ENCODE measurements at places on chromosomes 6 and 20.
A peak's percentile ranks its signal among the peaks of the same experiment; 100 is the strongest.

- peak; percentile 58 for DNase-seq
These were observed at the start of gene CABLES2 for GRCh38 chr20:62407221-62407992. Gene CABLES2, minus strand, starts transcription at chr20:62407285. Its CDS starts 9 bp downstream, at chr20:62407276.

- no peak for DNase-seq
These were observed 611.0 kb downstream of the DOK5 start for GRCh38 chr20:55086421-55086820.

DNA sequence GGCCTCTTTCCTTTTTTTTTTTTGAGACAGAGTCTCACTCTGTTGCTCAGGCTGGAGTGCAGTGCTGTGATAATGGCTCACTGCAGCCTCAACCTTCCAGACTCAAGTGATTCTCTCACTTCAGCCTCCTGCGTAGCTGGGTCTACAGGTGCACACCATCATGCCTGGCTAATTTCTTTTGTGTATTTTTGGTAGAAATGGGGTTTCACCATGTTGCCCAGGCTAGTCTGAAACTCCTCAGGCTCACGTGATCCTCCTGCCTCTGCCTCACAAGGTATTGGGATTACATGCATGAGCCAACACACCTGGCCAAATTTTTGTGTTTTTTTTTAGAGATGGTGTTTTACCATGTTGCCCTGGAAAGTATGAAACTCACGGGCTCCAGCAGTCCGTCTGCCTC is 29.3 kb downstream of the SRC start:
- DNase-seq: peak; percentile 69

GRCh38 chr6:33192671-33193602 is 670 bp upstream of the COL11A2 start:
- DNase-seq: no peak

- no peak for DNase-seq
These were observed at the start of gene LATS1 for GRCh38 chr6:149717588-149718458. Gene LATS1, minus strand, starts transcription at chr6:149718101. Its CDS starts 15,975 bp downstream, at chr6:149702126.

GRCh38 chr20:50001784-50002311 is 19.1 kb downstream of the SNAI1 start:
- no peak for DNase-seq

GRCh38 chr20:46230801-46231282 is 77.5 kb downstream of the CDH22 start:
- no peak for DNase-seq

GRCh38 chr6:63537201-63537958 is 34.9 kb upstream of the LOC128125822 start:
- DNase-seq: peak; percentile 36

DNA sequence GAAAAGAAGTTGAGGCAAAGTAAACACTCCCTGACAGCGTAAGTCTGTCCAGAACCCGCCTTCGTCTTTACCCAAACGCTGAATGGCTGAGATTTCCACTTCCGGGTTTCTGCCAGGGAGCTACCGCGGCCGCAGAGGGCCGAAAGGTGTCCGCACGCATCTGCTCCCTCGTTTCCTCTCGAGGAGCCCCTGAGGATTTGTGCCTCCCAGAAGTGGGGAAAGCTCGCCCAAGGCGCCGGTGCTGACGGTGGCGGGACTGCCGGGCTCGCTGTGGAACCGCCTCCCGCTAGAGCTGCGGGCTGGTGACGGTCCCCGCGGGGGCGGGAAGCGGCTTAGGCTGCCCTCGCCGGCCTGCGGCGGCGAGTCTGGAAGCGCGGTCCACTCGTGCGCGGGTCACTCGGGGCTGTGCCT is 1760.2 kb upstream of the DEFB115 start:
- DNase-seq: no peak

- DNase-seq: no peak
These were observed 72.5 kb downstream of the PTPN1 start for GRCh38 chr20:50582591-50583234.

- peak; percentile 37 for DNase-seq
These were observed 114.4 kb upstream of the PRND start for GRCh38 chr20:4607287-4607713.

DNA sequence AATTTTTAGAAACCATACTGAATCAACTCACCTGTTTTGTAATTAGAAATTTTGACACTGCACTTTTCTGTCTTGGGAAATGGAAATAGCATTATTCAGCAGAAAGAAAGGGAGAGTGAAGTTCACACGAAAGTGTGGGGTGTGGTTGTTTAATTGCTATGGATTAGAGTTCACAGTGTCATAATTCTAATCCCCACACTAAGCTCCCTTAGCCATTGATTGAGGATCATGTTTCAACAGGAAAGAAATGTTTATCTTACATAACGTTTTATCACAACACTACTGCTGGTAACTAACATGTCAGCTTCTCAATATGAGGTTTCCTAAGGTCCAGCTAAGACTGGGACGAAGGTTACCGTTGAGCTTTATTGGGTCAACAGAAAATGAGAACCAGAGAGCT is 31.4 kb upstream of the GSTA5 start:
- DNase-seq: no peak

- no peak for DNase-seq
These were observed 44.7 kb downstream of the EYA2 start for GRCh38 chr20:46939031-46939965.

DNA sequence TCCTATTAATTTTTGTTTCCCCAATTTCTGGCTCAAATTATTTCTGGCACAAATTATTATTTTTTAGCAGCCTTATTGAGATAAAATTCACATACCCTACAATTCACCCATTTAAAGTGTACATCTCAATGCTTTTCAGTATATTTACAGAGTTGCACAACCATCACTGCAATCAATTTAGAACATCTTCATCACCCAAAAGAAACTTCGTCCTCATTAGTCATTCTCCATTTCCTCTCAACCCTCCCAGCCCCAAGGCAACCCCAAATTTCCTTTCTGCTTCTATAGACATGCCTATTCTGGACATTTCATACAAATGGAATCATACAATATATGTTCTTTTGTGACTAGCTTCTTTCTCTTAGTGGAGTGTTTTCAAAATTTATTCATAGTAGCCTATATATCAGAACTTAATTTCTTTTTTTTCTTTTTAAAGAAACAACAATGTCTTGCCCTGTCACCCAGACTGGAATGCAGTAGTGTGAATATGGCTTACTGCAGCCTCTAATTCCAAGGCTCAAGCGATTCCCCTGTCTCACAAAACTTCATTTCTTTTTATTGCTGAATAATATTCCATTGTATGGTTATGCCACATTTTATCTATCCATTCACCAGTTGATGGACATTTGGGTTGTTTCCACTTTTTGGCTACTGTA is 84.5 kb downstream of the DNAH8 start:
- DNase-seq: no peak

DNA sequence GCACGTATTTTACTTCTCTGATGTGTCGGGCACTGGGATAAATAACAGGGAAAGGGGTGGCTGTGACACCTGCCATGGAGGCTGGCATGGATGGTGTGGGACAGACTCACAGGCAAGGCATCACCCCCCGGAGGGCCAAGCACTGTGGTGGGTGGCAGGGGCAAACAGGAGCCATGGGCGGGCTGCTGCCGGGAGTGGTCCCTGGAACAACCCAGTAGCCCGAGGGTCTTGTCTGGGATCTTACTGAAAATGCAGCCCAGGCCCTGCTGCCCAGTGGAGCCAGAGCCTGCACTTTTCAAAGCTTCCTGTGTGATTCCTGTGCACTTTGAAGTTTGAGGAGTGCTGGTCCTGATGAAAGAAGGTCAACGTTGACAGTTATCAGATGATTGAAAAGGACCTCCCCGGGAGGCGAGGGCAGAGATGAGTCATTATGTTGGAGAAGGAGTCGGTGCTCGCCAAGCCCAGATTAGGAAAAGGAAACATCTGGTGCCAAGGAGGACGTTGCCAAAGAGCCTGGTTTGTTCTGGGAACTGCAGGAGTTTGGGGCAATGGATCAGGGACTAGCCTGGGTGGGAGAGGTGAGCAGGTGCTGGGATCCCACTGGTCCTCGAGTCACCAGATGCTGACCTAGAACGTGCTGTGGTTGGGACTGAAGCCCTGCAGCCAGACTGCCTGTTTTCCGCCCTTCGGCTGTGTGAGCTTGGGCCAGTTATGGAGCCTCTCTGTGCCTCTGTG is 130.0 kb upstream of the GGTLC1 start:
- DNase-seq: no peak

DNA sequence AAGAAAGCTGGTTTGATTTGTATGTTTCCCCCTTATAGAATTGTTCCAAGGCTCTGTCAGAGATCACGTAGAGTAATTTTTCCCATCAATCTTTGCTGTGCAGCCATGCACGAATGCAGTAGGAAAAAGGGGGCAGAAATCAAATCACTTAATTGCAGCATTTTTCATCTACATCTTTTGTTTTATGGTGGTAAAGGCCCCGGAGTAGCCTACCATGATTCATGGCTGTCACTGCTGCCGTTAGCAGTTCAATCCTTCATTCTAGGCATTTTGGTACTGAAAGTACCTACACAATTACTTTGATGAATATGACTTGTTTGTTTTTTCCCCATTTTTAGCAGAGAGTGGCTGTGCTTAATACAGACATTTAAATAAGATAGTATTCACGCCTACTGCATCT is 631.9 kb upstream of the MMS22L start:
- no peak for DNase-seq

DNA sequence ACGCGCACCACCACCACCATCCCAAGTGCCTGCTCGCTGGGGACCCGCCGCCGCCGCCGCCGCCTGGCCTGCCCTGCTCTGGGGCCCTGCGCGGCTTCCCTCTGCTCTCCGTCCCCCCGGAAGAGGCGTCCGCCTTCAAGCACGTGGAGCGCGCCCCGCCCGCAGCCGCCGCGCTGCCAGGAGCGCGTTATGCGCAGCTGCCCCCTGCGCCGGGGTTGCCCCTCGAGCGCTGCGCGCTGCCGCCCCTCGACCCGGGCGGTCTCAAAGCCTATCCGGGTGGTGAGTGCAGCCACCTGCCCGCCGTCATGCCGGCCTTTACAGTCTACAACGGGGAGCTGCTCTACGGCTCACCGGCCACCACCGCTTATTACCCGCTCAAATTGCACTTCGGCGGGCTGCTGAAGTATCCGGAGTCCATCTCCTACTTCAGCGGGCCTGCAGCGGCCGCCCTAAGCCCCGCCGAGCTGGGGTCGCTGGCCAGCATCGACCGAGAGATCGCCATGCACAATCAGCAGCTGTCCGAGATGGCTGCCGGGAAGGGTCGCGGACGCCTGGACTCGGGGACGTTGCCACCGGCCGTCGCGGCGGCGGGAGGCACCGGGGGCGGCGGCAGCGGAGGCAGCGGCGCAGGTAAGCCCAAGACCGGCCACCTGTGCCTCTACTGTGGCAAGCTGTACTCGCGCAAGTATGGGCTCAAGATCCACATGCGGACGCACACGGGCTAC is 7.2 kb downstream of the PRDM13 start:
- DNase-seq: no peak

DNA sequence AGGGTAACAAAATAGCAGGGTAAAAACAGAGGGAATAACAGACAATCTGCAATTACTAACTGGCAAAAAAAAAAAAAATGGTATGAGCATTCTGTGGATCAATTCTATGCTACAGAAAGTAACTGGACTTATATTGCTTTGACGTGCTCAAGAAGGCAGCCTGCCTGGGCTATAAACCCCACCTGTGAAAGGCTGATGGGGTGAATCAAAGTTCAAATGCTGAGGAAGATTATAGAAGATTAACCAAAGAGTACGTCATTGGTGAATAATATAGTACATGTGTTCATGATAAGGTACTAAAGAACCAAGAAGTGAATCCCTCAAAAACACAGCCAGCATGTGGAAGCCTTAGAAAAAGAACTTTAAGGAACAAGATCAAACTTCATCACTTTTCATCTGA is 441.9 kb upstream of the PTCHD4 start:
- DNase-seq: no peak

Data from GM12878 (cell line).